ENCODE measurements at places on chromosomes 6 and 20. TPM values are rescaled to one million over a fixed set of nuclear protein-coding genes. Genes with fewer than 3 reads are reported as not detected.

Gene ADISSP
- 73.8 TPM for total RNA-seq

Gene TPX2
- 143 TPM for total RNA-seq

Gene TRIM10
- total RNA-seq = not detected

Gene CEP250
- 23.2 TPM for total RNA-seq

Gene BNIP5
- not detected for total RNA-seq

Gene TRIM31
- total RNA-seq = 3.0 TPM

Gene RIPOR3
- total RNA-seq = 0.47 TPM

Gene SYCP2L
- total RNA-seq = 0.37 TPM

Gene CPNE5
- total RNA-seq = not detected

Gene RUNX2
- total RNA-seq = 2.7 TPM

Gene TMEM74B
- not detected for total RNA-seq

Gene HLA-DQB1
- not detected for total RNA-seq

Gene DEFB115
- not detected for total RNA-seq

Gene REV3L
- 7.9 TPM for total RNA-seq

Gene SYNDIG1
- total RNA-seq = 0.44 TPM

Gene HEY2
- total RNA-seq = 3.2 TPM

Gene FAM210B
- total RNA-seq = 12.8 TPM

Gene UBE2C
- 112 TPM for total RNA-seq

Gene RIOK1
- 4.8 TPM for total RNA-seq

Gene CAPN11
- not detected for total RNA-seq

Gene CLIC5
- total RNA-seq = not detected

Gene FNDC11
- 8.2 TPM for total RNA-seq

Gene MYT1
- not detected for total RNA-seq

Gene PIM1
- 17.0 TPM for total RNA-seq

Gene PRSS35
- 0.34 TPM for total RNA-seq

Gene CYP39A1
- total RNA-seq = 0.95 TPM

Gene SIRPD
- not detected for total RNA-seq

Gene PDCD2
- total RNA-seq = 170 TPM

Data from Caki2 (cell line).